NCI-H2171 treated with DMSO at 0.1 percent for 48 hours (cell line): ENCODE measurements at places on chromosomes 2 and 18.
A peak's percentile ranks its signal among the peaks of the same experiment; 100 is the strongest.

- DNase-seq: peak; percentile 96
Measured at GRCh38 chr18:44682871-44683221, 2.2 kb downstream of the SETBP1 start.

- peak; percentile 64 for DNase-seq
Measured at GRCh38 chr2:241868661-241869081, 858 bp upstream of the RTP5 start.

- no peak for DNase-seq
Measured at GRCh38 chr2:101762451-101763171, 65.1 kb downstream of the MAP4K4 start.

DNA sequence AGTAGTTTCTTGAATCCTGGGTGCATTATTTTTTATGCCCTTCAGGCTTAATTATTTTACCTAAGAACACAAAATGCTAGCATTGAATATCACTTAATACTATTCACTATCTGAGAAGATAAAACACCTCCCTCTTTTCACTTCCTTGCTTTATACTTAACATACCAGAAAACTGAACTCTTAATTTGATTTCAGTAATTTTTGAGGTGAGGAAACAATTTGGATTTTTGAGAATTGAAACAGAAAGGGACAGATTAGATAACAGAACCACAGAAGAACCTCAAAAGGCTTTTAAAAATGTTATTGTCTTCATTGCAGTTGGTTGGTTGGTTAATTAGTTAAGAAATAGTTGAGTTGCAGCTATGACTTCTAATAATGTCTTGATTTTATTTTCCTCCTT lies 69.5 kb downstream of the GPD2 start:
- DNase-seq: no peak

DNA sequence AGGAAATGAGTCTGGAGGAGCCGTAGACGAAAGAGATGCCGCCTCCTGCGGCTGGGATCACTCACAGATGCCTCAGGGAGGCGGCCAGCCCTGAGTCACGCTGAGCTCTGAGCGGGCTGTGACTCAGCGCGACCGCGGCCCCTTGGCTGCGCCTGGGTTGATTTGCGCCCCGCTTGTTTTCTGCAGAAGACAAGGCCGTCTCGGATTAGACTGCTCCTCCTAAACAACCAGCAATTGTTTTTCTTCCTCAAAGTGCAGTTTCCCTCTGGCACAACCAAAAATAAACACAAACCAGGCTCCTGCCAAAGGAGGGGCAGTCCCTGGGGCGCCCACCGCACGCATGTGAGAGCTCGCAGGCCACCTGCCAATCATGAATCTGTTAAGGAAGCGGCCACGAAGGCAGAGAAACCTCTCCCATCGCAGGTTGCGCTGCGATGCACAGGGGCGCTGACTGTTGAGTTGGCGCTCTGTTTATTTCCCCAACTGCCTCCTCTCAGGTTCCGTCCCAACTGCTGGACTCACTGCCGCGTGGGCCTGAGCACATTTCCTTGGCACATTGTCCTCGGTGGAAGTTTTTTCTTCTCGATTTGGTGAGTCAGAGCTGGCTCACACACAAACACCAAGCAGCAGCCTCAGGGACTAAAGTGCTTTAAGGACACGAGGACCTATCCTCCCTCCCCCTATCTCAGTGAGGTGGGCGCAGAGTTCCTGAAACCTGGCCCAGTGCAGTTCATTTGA lies 85.2 kb upstream of the NDUFV2 start:
- DNase-seq: no peak

DNA sequence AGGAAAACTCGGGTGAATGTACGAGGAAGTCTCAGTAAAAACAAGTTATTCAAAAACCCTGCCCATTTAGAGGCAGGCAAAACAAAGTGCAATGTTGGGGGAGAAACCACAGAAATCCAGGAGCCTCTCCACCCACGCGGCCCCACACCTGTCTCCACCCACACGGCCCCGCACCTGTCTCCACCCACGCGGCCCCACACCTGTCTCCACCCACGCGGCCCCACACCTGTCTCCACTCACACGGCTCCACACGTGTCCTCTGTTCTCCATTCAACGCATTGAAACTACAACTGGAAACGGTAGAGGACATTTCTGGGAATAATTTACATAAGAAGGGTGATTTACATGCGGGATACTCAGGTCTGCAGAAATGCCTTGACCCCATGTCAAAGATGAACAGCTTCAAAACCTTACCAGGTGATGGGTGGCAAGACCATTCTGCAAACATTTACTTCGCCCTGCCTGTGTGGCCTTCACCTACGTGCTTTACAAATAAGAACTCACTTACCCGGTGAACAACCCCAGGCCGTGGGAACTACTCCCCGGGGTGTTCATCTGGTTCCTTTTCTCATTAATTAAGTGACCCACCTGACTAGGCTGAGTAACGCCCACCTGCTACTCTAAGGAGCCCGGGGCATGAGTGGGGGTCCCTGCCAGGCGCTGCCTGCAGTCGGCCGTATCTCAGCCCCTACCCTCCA lies 100.4 kb downstream of the EIPR1 start:
- peak; percentile 57 for DNase-seq

DNA sequence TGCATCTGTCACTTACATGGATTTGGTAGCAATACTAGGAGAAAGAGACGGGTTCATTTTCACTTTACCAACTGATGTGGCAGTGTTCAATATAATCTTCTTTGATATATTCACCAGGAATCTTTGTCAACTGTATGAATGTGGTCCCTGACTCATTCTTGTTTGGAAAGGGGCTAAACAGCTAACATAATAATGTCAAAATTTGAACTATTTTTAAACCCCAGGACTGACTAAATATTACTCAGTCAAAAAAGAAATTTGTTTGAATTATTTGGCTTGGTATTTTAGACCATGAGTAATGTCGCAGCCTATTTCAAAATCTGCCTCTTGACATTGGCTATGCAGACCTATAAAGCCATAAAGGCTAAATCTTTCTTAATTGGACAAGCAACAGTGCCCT lies 413.7 kb upstream of the RGPD4 start:
- DNase-seq: no peak

GRCh38 chr2:159140070-159140769 lies 146.3 kb downstream of the WDSUB1 start:
- DNase-seq: peak; percentile 65

DNA sequence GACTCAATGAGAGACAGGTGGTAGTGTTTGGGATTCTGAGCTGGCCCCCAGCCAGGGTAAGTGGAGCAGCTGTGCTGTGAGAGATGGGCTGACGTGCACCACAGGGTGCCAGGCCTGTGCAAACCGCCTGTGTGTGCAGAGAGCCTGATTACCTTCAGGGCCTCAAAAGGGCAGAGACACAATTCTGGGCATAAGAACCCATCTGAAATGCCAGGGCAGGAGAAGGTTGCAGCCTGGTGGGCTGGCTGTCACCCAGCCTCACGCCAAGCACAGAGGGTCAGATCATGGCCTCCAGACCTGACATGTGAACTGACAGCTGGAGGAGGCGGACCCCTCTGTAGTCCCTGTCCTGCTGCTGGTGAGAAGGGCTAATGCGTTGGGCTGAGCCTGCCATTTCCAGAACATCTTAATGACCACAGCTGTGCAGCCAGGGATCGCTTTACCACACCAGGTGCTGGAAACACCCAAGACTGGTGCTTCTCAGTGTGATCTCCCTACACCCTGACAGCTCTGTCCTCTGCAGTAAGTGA lies 100.9 kb downstream of the ARL4C start:
- peak; percentile 94 for DNase-seq

GRCh38 chr2:224405841-224406370 lies 4.0 kb upstream of the FAM124B start:
- no peak for DNase-seq

DNA sequence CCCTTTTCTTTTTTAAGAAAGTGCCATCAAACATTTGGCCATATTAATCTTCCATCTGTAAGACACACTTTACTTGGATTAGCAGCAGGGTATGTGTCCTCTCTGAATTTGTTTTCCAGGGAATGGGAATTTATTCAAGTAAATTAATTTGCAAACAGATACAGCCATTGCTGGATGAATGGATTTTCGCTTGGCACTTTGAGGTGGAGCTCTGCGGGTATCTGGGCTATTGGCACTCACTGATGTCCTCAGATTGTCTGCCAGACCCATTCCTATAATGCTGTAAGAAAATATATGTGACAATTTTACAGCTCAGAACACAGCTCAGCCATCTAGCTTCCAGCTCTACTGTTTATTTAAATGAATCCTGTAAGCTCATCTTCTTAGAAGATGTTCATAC lies 201.2 kb upstream of the CDH20 start:
- DNase-seq: no peak

- DNase-seq: no peak
Measured at GRCh38 chr2:159000072-159000471, 31.6 kb downstream of the TANC1 start.

DNA sequence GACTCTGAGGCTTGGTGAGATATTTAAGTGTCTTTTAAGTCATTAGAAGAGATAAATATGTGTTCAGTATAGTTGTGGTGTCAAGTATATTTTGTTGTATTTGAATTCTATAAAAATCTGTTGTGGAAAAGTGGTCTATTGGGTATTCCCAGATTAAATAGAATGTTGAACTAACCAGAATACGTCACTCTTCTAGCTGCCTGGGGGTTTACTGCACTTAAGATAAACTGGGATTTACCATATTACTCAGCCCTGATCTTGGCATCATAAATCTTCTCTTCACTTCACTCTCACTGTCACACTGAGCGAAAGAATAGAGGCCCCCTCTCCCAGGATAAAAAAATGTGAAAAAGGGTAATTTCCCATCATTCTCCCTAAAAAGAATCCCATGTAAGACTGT lies 129.8 kb downstream of the BCL2 start:
- no peak for DNase-seq

DNA sequence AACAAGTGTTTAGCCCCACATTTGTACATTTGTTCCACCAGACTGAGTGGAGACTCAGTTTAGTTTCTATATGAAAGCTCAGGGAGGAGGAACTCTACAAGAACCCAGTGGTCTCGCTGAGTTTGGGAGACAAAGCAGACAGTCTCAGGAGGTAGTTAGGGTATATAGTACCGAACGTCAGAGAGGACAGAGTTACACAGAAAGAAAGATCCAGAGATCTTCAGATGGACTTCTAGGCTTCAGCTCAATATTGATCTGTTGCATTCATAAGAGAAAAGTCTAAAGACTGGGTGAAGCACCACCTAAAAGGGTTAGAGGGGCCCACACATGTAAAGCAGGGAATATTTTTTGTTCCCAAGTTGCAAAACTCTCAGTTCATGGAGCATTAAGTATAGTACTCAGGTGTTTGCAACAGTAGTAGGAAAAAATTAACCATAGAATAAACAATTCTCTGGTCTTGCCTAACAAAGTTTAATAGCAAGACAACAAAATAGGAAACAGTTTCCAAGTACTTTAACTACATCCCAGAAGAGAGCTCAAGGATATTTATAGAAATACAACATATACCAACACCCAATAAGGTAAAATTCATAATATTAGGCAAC lies 4.2 kb downstream of the TFPI start:
- DNase-seq: no peak

- DNase-seq: peak; percentile 89
Measured at GRCh38 chr18:9474108-9474982, 968 bp upstream of the RALBP1 start.

DNA sequence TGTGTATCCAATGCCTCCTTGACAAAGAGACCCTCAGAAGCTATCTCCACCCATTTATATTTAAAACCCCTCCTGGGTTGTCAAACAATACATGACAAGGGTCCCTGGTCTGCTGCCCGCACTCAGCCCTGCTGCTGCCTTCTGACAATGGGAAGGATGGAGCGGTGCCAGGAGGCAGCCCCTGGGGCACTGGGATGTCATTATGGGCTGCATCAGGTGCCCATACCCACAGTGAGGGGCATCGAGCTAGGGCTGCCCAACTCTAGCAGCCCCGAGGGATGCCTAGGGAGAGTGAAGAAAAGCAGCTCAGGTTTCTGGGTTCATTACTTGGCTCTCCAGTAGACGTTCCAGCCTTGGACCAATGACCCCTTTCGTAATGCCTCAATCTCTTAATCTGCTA lies 301.7 kb downstream of the ALK start:
- no peak for DNase-seq

DNA sequence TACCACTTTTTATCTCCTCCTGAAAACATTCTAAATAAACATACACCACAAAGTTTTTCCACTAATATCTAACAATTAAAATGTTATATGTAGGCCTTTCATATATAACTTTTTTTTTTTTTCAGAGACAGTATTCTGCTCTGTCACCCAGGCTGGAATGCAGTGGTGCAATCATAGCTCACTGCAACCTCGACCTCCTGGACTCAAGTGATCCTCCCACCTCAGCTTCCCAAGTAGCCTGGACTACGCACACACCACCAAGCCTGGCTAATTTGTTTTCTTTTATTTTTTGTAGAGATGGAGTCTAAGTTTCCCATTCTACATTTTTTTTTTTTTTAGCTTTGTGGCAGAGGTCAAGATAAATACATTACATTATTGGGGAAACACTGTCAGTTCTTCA lies 1612.6 kb upstream of the NXPH2 start:
- no peak for DNase-seq

DNA sequence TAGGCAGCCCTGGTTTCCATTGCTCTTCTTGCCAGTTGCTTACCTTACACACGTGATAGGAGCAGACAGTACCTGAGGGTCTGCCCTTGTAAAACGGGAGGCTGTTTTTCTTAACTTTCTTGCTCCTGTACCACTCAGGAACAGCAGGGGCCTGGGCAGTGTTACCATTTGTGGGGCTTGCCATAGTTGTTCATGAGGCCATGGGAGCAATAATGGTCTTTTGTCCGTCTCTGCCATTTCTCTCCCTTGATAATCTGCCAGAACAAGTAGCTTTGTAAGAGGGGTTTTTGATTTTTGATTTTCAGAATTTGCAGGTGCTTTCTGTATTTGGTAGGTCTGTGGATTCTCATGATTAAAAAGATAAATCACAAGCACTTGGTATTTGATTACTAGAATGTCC lies 259.0 kb downstream of the PHLPP1 start:
- no peak for DNase-seq

DNA sequence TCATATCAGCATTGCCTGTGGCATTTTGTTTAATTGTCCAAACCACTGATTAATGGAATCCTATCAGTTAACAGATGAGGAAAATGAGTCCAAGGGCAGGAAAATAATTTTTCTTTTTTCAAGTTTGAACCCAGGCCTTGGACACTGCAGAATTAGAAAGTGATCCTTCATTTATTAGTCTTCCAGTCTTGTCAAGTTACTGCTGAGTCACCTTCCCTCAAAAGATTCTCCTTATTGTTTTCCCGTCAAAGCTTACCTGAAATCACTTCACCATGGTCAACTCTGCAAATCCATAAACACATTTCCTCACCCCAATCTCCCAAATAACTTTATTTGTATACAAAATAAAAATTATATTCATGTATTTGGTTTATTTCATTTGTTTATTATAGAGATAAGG lies 57.9 kb downstream of the WDR75 start:
- DNase-seq: no peak

- DNase-seq: no peak
Measured at GRCh38 chr2:40098786-40099470, 319.9 kb upstream of the THUMPD2 start.

GRCh38 chr2:107024269-107024668 lies 138.3 kb upstream of the ST6GAL2 start:
- no peak for DNase-seq
